ENCODE measurements at places on chromosomes 1 and 21.

GRCh38 chr1:91507328-91507727 is 6.7 kb downstream of the CDC7 start:
- DNase-seq: no peak

DNA sequence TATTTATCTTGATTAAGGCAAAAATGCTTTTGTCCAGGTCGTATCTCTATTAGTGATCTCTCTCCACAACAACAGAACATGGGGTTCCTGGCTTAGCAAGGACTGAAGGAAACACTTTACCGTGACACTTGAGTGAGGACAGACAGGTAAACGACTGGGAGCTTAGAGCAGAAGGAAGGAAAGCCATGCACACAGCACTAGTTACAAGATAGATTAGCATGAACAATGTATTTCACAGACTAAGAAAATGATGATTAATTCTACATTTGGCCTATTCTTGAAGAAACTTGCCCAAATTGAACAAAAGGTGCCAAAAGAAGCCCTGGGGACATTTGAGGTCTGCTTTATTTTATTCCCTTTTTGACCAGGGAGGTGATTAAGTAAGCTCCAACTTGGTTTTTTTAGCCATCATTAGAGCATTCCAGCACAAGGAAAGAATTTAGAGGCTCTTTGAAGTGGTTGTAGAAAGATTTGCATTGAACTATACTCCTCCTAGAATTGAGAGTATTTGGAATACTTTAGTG is 248.5 kb downstream of the USP25 start:
- no peak for DNase-seq

- DNase-seq: no peak
These were observed 246.0 kb upstream of the AJAP1 start for GRCh38 chr1:4408380-4408779.

- no peak for DNase-seq
These were observed 38.7 kb upstream of the DESI2 start for GRCh38 chr1:244614113-244614836.

Measured in stimulated activated CD4-positive, alpha-beta T cell treated with anti-CD3 and anti-CD28 coated beads, Interleukin-12 subunit alpha, Interleukin-12 subunit beta, amount 100 ng/mL, for 24 hours (primary cell).